ENCODE measurements at places on chromosomes 7 and 10.

DNA sequence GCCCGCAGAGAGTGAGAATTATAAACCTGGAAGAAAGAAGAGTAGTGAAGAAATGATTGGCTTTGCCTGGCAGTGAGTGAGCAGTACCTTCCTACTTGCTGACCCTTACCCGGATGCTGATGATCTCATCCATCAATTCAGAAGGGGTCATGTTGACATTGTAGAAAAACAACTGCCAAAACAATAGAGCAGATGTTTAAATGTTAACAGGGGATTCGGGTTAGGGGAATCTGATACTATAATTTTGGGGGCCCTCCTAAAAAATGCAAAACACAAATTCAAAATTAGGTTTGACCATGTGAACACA, 78.1 kb downstream of the MYOF start:
- no peak for DNase-seq

GRCh38 chr7:1767524-1767923, 97.4 kb downstream of the ELFN1 start:
- no peak for DNase-seq

GRCh38 chr7:102129636-102130370, 156.9 kb upstream of the SH2B2 start:
- no peak for DNase-seq

DNA sequence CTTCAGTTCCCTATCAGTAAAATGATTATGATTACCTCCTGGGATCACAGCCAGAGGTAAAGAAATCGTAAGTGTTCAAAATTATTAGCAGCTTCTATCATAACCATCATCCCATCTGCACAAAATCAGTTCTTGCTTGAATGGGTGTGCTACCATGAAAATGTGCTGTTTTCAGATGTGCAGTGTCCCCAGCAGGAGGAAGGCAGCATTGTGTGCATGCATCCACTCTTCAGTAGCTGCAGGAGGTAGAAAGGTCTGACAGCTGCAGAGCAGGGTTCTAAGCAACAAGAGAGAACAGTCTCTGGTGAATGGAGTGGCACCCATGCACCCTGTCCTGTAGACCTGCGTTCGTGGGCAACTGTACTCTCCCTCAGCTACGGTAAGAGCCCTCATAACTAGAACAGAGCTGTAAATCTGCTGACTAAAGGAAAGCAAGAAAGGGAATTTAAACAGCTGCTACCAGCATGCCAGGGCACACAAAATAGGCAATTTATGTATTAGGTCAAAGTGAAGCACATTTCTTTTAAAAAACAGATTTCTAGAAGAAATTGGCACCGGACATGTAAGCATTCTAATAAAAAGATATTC, 21.2 kb downstream of the VSTM2A start:
- no peak for DNase-seq

All from stimulated activated CD4-positive, alpha-beta T cell treated with anti-CD3 and anti-CD28 coated beads, Interleukin-2, amount 100 ng/mL, for 24 hours (primary cell).